ENCODE measurements at places on chromosomes 5 and 9.

GRCh38 chr5:142587354-142587965 lies 98.4 kb downstream of the FGF1 start:
- no peak for DNase-seq

DNA sequence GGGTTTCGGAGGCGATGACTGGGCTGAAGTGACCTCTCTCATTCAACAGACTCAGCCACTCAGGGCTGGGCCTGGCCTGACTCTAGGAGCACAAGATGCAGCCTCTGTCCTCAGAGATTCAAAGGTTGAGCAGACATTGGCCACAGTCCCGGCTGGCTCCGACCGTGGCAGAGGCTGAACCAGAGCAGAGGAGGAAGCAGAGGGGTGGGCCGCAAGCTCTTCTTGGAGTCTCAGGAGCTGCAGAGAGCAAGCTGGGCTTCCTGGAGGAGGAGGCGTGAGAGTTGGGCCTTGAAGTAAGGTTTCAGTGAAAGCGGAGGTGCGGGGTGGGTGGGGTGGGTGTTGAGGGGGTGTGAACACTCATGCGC lies 37.6 kb downstream of the ALG2 start:
- DNase-seq, result no peak

DNA sequence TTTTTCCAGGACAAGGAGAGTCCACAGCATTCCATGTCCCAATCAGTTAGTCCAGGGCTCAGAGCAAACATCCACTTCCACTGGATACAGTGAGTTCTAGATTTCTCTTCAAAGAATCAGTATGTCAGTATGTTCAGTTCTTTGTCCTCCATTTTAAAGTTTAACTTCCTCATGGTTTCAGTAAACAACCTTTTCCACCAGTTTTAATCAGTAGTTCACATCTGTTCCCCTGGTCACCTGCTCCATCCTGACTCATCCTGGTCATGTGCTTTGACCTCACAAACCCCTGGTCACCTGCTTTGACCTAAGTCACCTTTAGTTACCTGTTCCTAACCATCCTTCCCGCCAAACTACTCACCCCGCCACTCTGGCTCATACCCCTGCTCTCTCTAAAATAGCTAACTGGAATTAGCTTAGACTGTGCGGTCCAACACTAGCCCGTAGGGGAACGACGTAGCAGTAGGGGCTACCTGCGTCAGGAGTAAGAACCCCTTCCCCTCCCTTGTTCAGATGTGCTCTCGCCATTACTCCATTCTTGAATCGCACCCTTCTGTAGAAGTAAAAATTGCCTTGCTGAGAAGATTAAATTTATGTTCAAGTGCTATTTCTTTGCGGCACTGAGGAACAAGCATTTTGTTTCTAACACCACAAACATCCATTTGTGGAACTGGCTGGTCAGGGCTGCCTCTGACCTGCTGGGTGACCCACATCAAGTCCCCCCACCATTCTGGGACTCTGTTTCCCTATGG lies 5.5 kb downstream of the ENG start:
- DNase-seq, result no peak

- DNase-seq, result no peak
These were observed 4.5 kb downstream of the CCNH start for GRCh38 chr5:87408204-87408603.

GRCh38 chr9:76373173-76373783 lies 20.9 kb downstream of the RFK start:
- DNase-seq, result no peak

GRCh38 chr5:9387879-9388278 lies 158.0 kb downstream of the SEMA5A start:
- DNase-seq, result no peak

GRCh38 chr5:88669371-88670050 lies 213.5 kb downstream of the MEF2C start:
- no peak for DNase-seq

GRCh38 chr5:130479045-130479804 lies 575.0 kb downstream of the CHSY3 start:
- DNase-seq, result no peak

- DNase-seq, result peak; percentile 89
These were observed 35.8 kb upstream of the LCP2 start for GRCh38 chr5:170333161-170333910.

GRCh38 chr9:105376893-105377292 lies 70.9 kb upstream of the FSD1L start:
- DNase-seq, result no peak

DNA sequence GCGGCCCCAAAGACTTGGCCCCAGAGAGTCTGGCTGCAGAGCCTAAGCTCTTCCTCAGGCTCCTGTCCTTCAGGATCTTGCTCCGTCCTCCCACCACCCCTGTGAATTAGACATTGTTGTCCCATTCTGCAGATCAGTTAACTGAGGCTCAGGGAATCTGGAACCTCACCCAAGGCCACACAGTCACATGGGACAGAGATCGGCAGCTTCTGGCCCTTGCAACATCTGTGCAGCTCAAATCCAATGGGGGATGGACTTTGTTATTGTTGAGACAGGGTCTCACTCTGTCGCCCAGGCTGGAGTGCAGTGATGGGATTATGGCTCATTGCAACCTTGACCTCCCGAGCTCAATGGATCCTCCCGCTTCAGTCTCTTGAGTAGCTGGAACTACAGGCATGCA lies 23.9 kb upstream of the LAMC3 start:
- no peak for DNase-seq

DNA sequence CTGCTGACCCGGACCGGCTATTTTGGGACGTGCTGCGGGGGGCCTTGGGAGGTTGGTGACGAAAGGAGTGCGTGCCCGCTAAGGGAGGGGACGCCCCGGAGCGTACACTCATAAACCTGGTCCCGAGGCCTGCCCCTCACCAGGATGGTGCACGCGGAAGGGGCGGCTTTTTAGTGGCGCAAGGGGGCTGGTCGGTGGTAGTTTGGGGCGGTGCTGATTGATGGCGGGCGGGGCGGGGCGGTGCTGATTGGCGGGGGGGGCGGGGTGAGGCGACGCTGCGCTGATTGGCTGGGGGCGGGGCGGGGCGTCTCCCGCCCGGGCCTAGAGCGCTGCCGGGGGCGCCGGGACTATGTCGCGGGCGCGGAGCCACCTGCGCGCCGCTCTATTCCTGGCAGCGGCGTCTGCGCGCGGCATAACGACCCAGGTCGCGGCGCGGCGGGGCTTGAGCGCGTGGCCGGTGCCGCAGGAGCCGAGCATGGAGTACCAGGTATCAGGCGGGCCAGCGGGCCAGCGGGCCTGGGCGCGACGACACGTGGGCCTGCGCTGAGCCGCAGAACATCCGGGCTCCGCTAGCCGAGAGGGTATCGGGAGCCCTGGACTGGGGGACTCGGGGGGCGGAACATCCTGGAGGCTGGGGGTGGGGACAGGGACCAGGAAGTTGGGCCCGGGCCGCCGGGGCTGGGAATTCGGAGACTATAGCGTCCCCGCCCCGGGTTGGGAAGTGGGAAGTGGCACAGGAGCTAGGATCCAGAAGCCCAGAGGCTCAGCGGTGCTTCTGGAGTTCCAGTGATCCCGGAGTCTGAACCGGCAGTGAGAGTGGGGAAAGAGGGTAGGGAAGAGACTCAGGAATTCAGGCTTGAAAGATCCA lies at the start of gene FPGS:
Gene FPGS (plus strand): TSS at position 307 of the 868 bp plus-strand sequence. CDS start 43 bp downstream, at position 350.
- DNase-seq, result peak; percentile 80

- no peak for DNase-seq
These were observed 4.9 kb downstream of the NPDC1 start for GRCh38 chr9:137041124-137041523.

DNA sequence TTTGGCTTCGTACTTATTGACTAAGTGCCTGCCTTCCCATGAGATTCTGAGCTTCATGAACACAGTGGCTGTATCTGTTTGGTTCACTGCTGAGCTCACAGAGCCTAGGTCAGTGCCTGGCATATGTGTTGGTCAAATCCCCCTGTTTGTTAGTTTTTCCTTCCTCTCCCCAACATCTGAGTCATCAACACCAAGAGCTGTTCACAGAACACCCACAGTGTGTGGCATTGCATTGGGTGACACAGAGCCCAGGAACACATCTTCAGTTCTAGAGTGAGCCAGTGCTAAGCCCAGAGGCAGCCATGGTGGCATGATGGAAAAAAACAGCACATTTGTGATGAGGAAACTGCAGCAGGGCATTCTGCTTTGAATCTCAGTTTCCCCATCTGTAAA lies 294.6 kb downstream of the SEC61B start:
- DNase-seq, result no peak

GRCh38 chr9:121268598-121268850 lies 562 bp downstream of the GSN start:
- no peak for DNase-seq

- DNase-seq, result no peak
These were observed 5.6 kb downstream of the GOLPH3 start for GRCh38 chr5:32168460-32169033.

- DNase-seq, result no peak
These were observed 42.9 kb upstream of the PJA2 start for GRCh38 chr5:109452661-109453060.

GRCh38 chr9:74132986-74133385 lies 364.1 kb upstream of the RORB start:
- no peak for DNase-seq

DNA sequence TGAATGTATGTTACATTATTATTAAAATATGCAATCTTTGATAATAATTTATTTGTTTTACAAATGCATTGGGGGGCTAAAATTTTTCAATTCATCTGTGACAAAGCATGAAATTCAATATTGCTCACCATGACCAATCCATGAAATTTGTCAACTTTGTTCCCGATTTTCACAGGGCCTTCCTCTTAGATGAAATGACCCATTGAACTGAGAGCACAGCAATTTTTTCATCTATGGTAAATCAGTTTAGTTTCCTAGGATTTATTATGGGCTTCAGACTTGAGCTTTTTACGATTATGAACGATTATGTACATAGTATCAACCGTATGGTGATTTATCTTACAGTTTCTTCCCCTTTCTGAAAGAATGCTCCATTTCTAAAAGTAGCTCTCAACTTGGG lies 157.3 kb downstream of the KIAA0825 start:
- DNase-seq, result no peak

DNA sequence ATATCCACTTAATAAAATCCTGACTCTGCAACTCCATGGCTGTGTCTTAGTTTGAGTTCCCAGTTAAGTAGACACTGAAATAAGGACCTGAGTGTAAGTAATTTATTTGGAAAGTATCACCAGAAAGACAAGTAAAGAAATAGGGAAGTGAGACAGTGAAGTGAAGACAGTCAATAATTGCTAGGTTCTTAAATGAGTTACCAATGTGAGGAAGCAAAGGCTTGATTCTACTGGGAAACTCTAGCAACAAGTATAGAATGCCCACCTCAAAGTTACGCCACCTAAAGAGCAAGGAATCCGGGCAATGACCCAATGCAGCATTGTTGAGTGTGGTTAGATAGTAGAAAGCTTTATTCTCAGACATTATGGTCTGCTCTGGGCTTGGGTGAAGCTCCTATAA lies 383.9 kb downstream of the TLR4 start:
- DNase-seq, result no peak

DNA sequence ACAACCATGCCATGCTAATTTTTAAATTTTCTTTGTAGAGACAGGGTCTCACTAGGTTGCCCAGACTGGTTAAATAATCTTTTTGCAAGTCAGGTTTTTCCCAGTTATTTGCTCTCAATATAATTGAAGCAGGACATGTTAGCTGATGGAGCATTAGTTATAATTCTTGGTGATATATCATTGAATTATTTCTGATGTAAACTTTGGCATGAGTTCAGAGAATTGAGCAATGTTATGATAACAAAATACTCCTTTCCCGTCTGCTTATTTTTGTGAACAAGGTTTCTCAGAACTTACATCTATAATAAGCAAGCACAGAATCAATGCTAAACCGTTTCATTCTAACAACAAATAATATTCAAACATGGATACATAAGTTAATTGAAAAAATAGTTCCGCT lies 37.8 kb downstream of the BHMT start:
- no peak for DNase-seq

All from bone marrow (tissue), 2 donors.